CD4-positive, alpha-beta memory T cell (primary cell): ENCODE measurements at places on chromosomes 7 and 10. TPM values are rescaled to one million over a fixed set of nuclear protein-coding genes. Genes with fewer than 3 reads are reported as not detected.

DNA sequence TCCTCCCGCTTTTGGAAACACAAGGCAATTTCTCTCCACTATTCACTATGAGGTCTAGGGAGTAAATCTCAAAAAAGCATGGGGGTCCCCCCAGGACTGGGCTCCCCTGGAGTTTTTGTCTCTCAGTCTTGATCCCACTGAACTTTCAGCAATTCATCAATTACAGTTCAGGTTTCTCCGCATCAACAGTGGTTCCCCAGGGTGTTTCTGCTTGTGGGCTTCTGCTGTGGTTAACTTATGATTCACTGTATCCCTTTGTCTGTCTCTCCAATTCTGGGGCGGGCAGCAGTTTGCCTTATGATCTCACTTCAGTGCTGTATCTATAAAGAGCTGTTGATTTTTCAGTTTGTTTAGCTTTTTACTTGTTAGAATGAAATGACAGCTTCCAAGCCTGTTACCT lies 142.6 kb upstream of the CDC14C start:
- H3K36me3 ChIP-seq: no peaks in the 10 kb centered on the region
- H3K27ac ChIP-seq: no peak overlapping the region
- no peaks in the 10 kb centered on the region for H3K4me1 ChIP-seq
- DNase-seq: no peak
- no peaks in the 10 kb centered on the region for H3K27me3 ChIP-seq

Gene BRI3
- 19.0 TPM for polyA plus RNA-seq

GRCh38 chr10:79321951-79322350 lies 25.3 kb upstream of the PPIF start:
- peak overlapping the region; percentile 8 for H3K4me3 ChIP-seq
- no peaks in the 10 kb centered on the region for H3K27me3 ChIP-seq
- H3K4me1 ChIP-seq: peaks cover 95% of the 10 kb centered on the region
- H3K36me3 ChIP-seq: no peaks in the 10 kb centered on the region

GRCh38 chr10:75771606-75772005 lies 340.2 kb downstream of the LRMDA start:
- H3K36me3 ChIP-seq: no peaks in the 10 kb centered on the region
- H3K4me3 ChIP-seq: no peak overlapping the region
- H3K27me3 ChIP-seq: no peaks in the 10 kb centered on the region
- DNase-seq: no peak
- H3K4me1 ChIP-seq: peaks cover 8% of the 10 kb centered on the region

DNA sequence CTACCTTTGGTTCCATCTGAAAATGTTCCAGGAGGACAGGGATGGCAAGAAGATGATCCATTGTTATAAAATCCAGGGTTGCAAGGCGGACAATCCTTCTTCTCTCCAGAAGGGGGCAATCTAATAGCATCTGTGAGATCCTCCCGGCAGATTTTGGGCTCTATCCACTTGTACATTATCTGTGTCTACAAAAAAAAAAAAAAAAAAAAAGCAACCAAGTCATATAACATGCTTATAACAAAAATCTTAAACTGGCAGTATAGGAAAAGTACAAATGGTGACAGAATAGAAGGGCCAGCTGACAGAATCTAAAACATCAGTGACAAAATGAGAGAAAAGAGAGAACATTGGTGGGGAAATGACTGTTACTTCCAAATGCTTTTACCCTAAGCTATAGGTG lies 132.7 kb downstream of the ELAPOR2 start:
- H3K4me1 ChIP-seq: no peaks in the 10 kb centered on the region
- peak; percentile 39 for DNase-seq
- H3K27ac ChIP-seq: no peak overlapping the region
- no peaks in the 10 kb centered on the region for H3K36me3 ChIP-seq
- no peaks in the 10 kb centered on the region for H3K27me3 ChIP-seq

DNA sequence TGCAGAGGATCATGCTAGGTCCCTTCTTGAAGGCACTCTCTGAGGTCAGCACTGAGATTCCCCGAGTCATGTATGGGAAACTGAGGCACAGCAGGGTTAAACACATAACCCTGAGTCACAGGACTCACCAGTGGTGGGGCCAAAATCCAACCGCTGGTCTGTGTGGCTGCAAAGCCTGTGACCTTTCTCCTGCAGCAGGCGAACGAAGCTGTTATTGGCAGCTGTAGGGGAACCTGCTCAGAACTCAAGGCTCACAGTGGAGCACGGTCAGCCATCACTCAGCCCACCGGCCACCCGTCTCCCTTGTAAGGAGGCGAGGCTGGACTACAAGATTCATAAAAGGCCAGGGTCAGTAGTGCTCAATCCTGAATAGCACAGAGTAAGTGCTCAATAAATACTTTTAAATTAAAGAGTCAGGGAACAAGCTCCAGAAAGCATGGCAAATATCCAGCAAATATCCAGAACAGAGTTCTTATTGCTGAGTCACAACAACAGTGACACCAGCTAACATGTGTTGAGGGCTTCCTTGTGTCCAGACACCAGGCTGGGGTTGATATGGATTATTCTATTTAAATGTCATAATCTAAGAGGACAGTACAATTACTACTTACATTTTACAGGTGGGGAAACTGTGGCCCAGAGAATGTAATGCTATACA lies 34.9 kb downstream of the CHST15 start:
- no peak overlapping the region for H3K4me3 ChIP-seq
- no peak overlapping the region for H3K27ac ChIP-seq
- peaks cover 2% of the 10 kb centered on the region for H3K4me1 ChIP-seq
- DNase-seq: no peak

DNA sequence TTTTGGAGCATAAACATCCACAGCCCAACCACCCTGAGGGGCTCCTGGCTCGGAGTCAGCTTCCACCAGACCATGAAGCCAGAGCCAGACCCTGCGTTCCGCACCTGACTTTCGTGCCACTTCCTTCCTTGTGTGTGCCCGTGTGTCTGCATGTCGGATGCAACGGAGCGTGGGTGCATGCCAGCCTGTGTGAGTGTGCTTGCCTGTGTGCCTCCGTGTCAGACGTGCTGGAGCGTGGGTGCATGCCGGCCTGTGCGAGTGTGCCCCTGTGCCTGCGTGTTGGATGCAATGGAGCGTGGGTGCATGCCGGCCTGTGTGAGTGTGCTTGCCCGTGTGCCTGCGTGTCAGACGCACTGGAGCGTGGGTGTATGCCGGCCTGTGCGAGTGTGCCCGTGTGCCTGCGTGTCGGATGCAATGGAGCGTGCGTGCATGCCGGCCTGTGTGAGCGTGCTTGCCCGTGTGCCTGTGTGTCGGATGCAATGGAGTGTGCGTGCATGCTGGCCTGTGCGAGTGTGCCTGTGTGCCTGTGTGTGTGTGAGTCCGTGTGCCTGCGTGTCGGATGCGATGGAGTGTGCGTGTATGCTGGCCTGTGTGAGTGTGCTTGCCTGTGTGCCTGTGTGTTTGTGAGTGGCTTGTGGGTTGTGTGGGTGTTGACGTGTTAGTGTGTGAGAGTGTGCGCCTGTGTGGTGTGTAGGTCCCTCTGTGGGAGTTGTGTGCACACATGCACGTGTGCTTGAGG lies 28.1 kb upstream of the KNDC1 start:
- no peak overlapping the region for H3K27ac ChIP-seq
- no peaks in the 10 kb centered on the region for H3K36me3 ChIP-seq
- no peak for DNase-seq
- H3K4me1 ChIP-seq: no peaks in the 10 kb centered on the region
- H3K27me3 ChIP-seq: no peaks in the 10 kb centered on the region

GRCh38 chr10:52056291-52056690 lies 257.8 kb upstream of the DKK1 start:
- DNase-seq: no peak
- no peaks in the 10 kb centered on the region for H3K36me3 ChIP-seq
- H3K27ac ChIP-seq: no peak overlapping the region

GRCh38 chr7:8278183-8278582 lies 16.2 kb upstream of the ICA1 start:
- no peak for DNase-seq
- no peaks in the 10 kb centered on the region for H3K4me1 ChIP-seq

DNA sequence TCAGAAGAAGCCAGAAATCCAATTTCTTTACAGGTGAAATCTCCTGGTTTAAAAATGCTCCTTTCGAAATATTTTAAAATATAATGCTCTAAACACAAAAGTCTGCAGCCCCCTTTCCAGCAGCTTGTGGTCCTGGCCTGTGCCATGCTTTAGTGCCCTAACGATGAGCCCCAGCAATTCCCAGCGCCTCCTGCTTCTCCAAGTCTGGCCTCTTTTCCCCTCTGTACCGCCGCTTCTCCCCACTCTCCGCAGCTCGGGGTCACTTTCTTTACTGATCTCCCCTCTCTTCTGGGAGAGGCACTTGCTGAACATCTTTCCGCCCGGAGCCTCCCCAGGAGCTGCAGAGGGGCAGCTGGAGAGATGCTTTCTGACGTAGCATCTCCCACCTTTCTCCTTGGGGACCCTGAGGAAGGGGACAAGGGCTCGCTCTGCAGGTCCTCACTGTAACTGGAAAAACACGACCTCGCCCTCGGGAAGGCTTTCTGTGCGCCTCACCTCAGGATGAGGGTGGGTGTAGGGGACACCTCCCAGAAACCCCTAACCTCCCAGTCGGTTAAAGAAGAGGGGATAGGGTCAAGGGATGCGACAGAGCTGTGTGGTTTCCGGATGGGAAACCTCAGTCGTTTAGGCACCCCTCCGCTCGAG lies 565 bp upstream of the INA start:
- no peak overlapping the region for H3K27ac ChIP-seq
- no peak for DNase-seq
- H3K36me3 ChIP-seq: no peaks in the 10 kb centered on the region
- H3K27me3 ChIP-seq: peaks cover 31% of the 10 kb centered on the region
- peaks cover 17% of the 10 kb centered on the region for H3K4me1 ChIP-seq

DNA sequence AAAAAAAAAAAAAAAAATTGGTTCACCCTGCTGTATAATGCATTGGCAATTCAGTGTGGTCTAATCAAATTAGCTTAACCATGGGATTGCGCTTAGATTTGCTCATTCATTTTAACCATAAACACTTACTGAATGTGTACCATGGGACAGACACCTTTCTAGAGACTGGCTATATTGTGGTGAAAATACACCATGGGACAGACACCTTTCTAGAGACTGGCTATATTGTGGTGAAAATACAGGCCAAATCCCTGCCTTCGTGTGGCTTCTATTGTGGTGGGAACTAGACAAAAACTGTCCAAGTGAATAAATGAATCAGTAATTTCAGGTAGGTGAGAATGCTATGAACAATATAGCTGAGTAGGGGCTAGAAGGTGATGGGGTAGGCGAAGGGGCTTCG lies 10.2 kb upstream of the REPIN1 start:
- peaks cover 27% of the 10 kb centered on the region for H3K4me1 ChIP-seq
- H3K27me3 ChIP-seq: no peaks in the 10 kb centered on the region
- no peaks in the 10 kb centered on the region for H3K36me3 ChIP-seq
- no peak for DNase-seq
- no peak overlapping the region for H3K27ac ChIP-seq
- no peak overlapping the region for H3K4me3 ChIP-seq
